Fibroblast of skin of left biceps (primary cell): ENCODE measurements at places on chromosomes 6 and 20.

GRCh38 chr6:134073161-134073560 lies 20.7 kb upstream of the SLC2A12 start:
- DNase-seq = no peak

DNA sequence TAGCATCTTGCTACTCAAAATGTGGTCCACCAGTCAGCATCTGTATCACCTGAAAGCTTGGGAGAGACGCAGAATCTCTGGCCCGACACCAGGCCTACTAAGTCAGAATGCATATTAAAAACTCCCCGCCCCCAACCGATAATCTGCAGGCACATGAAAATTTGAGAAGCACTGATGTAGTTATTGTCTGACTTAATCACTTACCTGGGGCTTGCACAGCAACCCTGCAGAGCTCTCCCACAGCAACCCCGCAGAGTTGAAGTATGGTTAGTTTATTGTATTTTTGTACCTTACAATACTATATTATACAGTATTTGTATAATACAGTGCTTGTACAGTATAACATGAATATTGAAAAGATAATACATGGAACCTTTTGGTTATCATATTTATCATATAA lies 53.7 kb downstream of the KLHL31 start:
- no peak for DNase-seq

GRCh38 chr20:41798930-41799502 lies 180.8 kb upstream of the CHD6 start:
- no peak for DNase-seq

GRCh38 chr20:51800060-51800871 lies 2.1 kb downstream of the SALL4 start:
- no peak for DNase-seq

- peak; percentile 74 for DNase-seq
These were observed 57.4 kb upstream of the CEP85L start for GRCh38 chr6:118708744-118709143.

- DNase-seq = no peak
These were observed 170.7 kb upstream of the SCGN start for GRCh38 chr6:25481267-25481666.

DNA sequence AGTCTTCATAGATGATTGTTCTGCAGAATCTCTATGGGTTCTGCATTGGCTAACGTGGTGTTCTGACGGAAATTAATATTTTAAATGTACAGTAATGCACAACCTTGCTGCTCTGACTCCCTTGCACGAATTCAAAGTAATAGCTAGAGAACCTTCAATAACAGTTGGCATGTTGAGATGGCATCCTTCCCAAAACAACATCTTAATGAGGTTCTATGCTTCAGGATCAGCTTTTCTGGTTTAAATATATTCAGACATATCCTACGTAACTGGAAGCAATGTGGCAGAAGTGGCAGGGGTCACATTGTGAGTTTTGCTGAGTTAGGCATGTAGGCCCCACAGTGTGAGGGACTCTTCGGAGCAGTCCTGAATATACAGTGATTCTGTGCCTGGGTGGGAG lies 25.7 kb downstream of the DSE start:
- DNase-seq = no peak

DNA sequence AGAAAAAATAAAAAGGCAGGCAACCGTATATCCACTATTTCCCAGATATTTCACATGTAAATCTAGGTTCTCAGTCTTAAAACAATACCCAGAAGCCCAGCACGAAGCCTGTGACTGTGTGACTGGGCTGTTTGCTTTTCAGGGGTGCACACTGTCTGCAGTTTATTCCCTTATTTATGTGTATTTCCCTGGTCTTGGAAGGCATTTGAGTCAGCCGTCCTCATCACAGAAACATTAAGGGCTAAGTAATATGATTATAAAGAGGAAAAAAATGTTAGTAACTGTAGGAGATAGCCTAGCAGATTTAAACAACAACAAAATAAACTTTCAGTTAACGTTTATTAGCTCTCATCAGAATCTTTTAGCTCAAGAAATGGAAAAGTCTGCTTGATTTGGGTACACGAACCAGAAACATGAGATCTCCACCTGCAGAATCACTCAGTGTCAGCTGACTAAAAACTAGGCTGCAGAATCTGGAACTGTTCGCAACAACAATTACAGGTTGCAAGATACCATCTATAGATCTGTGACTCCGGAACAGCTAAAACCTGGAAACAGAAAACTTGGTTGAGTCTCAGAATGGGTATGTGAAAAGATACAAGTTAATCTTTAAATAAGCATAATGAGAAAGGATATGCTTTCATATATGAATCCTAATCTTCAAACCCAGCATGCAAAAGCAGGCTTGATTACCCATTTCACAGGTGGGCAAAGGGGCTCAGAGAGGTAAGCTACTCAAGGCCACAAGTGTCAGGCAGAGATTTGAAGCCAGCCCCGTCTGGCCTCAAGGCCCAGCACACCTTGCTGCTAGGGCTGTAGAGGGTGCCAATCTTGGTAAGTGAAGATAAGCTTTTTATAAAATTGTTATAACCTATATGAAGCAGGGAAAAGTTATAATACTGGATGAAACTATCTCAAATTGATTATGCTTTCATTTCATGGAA lies 21.1 kb downstream of the GCLC start:
- DNase-seq = no peak

GRCh38 chr6:37254881-37255280 lies 2.7 kb upstream of the TBC1D22B start:
- DNase-seq = no peak

DNA sequence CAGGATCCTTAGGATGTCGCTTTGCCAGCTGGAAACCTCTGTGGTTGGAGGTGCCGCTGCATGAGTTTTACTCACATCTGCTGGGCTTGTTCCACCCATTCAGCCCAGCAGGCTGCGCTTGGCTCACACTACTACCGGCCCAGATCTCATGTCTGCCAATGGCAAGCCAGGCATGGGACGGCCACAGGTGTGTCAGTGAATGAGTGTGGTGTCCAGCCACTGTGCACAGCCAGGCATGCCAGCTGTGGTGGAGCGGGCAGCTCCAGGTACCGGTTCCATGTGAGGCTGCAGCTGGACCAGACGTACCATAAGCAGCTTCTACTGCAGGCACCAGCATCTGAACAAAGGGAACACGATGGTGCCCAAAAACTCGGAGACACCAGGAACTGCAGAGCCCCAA lies 33.1 kb upstream of the ASF1A start:
- DNase-seq = no peak

GRCh38 chr20:62320581-62321354 lies 18.0 kb downstream of the ADRM1 start:
- DNase-seq = no peak

DNA sequence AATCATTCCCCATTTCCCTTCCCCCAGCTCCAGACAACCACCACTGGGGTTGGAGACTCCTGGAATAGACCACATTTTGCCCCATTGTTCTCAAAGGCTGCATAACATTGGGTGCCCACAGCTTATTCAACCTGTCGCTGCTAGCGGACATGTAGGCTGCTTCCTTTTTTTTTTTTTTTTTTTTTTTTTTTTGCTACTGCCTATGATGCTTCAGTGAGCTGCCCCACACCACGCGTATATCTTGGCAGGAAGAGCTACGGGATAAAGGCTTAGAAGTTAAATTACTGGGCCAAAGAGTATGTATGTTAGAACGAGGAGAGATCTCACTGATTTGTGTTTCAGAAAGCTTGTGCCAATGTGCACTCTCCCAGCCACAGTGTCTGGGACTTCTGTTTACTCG lies 7.0 kb downstream of the LBP start:
- DNase-seq = no peak

GRCh38 chr20:58982406-58983114 lies 1.5 kb downstream of the NELFCD start:
- DNase-seq = no peak

- no peak for DNase-seq
These were observed 8.7 kb upstream of the GTF3C6 start for GRCh38 chr6:110949679-110950285.

DNA sequence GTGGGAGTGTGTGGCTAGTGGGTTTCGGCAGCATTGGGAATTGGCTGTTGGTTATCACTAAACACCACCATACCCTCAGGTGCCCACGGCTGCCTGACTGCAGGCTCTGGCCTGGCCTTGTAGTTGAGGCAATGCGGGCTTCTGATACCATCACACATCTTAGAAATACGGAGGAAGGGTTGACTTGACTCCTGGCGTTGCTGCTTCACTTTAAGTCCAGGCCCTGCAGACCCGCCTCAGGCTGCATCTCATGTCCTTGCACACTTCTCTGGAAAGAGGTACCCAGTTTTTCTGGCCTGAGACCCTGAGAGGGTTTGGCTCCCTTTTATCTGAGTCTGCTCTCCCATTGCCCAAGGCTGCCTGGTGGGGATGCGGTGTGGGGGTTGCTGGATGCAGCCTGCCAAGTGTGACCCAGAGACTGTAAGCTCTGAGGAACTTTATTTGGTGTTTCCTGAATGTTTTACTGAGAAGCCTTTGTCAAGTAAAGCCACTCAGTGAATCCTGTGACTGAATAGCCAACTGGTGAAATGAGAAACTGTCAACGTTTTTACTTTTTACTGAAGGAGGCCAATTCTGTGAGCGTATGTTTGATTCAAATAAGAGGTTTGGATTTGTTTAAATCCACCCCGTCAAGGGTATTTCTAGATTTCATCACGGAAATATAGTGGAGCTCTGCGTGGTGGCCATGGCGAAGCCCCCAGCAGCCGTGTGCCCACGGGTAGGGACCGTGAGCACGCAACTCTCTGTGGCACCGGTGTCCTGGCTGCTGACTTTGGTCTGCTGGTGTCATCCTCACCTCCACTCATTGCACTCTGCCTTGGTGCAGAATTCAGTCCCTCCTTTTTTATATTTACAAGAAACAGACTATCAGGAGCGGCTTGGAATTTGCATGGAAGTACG lies 160.1 kb downstream of the DTNBP1 start:
- no peak for DNase-seq

DNA sequence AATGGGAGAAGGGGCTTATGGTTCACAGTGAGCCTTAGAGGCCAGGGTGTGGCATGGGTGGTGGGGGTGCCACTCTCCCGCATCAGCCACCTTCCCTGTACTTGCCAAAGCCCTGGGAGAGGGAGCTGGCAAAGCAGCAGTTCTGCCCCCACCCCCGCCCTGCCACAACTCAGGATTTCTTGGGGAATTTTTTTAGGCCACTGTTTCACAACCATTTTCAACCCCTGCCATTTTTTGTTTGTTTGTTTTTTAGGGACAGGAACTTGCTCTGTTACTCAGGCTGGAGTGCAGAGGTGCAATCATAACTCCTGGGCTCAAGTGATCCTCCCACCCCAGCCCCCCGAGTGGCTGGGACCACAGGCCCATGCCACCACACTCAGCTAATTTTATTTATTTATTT lies 22.4 kb upstream of the TM9SF4 start:
- DNase-seq = no peak

DNA sequence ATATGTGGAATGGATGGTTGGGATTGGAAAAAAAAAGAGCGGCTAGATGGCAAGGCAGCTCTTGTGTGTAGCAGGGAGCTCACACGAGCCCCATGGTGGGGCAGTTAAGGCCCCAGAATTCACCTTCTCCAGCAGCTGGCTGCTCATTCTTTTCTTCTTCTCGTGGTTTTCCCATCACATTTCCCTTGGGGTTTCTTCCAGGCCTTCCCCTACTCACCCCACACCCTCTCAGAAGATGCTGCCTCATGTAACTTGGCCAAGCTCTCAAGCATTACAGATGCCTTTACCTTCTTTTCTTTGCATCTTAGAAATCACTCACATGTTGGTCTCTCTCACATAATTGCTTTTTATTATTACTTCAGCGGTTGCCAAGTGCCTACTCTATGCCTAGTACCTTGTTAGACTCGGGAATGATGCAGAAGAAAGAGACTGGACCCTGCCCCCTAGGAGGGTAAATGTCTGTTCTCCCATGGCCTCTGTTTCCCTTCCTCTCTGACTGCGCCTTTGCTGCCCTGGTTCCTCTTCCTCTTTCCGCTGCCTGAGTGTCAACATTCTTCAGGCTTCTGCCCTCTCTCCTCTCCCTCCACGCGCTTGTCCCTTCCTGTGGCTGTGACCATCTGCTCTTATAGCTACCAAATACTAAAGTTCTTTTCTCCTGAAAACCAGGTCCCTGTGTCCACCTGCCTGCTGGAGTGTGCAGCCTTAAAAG lies 28.6 kb downstream of the PPARD start:
- DNase-seq = peak; percentile 59

DNA sequence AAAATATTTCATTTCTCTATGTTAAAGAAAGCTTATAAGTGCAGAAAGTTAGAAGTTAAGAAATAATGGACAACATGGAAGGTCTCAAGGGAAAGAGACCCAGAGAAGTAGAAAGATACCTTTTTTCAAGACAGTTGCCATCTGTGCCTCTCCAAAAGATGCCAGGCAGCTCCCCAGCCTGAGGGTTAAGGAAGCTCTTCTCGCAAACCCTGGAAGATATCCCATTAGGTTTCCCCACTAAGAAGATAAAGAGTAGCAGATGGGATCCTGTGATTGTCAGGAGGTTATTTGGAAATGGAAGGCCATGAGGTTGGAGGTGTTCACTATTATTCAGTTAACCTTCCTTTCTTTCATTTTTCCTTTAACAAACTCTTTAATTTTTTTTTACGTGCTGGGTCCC lies 110.1 kb upstream of the SIM1 start:
- DNase-seq = no peak
